ENCODE measurements at places on chromosomes 12 and 14.

DNA sequence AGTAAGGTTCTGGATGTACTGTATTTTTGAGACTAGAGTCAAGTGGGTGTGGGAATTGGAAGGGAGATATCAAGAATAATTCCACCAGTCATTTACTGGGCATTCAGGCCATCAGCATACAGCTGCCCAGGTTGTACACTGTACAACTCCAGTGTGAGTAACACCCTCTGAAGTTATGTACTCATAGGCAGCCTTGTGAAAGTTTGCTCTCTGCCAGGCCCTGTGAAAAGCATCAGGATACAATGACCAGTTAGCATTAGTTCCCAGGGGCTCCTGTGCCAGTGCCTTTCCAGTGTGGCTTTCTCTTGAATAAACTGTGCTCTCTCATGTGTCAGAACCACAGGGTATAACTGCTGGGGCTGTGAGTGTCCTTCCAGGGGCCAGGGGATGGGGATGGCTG, 89.7 kb downstream of the LGMN start:
- DNase-seq = no peak

- no peak for DNase-seq
Measured at GRCh38 chr12:76451528-76451927, 103.3 kb upstream of the BBS10 start.

- DNase-seq = peak; percentile 56
Measured at GRCh38 chr14:102795060-102795925, 18.0 kb downstream of the TRAF3 start.

GRCh38 chr12:53190108-53190729, 9.5 kb upstream of the CSAD start:
- peak; percentile 84 for DNase-seq

- DNase-seq = no peak
Measured at GRCh38 chr12:64566831-64567517, 43.3 kb upstream of the RASSF3 start.

- no peak for DNase-seq
Measured at GRCh38 chr12:56679883-56680575, 8.1 kb downstream of the PTGES3 start.

DNA sequence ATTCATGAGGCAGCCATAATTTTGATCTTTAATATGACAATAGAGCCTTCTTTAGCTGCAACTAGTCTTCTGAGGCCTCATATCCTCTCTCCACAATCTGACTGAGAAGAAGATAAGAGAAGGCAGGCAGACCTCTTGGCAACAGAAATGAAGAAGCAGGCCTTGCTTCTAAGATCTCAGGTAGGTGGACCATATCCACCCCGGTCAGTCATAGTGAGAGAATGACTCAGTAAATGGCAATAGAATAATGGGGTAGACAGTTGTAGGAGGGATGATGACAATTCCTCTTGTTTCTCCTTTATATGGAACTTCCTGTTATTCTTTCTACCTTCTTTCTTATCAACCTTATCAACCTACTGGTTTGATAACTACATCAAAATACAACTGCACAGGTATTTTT, 246.7 kb upstream of the G2E3 start:
- DNase-seq = no peak

- DNase-seq = no peak
Measured at GRCh38 chr14:73800970-73801515, 50.6 kb upstream of the PTGR2 start.

- no peak for DNase-seq
Measured at GRCh38 chr12:88985011-88985410, 367.3 kb downstream of the DUSP6 start.

DNA sequence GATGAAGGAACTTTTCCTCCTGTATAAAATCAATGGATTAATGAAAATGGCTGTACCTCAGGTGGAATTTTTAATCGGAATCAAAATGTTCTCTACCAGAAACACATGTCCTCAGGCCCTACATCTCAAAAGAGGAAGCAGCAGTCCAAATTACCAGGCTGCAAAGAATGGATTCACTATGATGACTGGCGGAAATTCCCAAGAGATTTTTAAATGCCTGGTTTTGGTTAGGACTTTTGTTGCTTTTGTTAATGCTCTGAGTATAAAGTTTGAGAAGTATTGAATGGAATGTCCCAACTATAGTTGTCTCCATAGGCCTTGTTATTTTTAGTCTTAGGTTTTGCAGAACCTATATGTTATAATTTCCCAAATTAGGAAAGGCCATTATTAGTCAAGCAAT, 11.2 kb upstream of the IFNG start:
- no peak for DNase-seq

- no peak for DNase-seq
Measured at GRCh38 chr14:62455446-62455845, 589.8 kb downstream of the KCNH5 start.

DNA sequence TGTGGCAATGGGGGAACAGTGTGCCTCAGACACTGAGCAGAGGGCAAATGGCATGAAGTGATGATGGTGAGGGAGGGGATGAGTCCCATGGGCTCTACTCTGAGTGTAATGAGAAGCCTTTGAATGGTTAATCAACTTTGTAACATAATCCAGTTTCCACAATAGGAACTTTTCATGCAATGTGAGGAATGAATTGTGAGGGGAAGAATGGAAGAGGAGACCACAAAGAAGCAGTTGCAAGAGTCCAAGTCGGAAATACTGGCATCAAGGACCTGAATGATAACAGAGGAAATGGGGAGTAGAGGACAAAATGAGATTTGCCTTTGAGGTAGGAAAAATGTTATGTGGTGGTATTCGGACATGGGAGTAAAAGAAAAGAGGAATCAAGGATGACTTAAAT, 476.9 kb upstream of the PRICKLE1 start:
- no peak for DNase-seq

DNA sequence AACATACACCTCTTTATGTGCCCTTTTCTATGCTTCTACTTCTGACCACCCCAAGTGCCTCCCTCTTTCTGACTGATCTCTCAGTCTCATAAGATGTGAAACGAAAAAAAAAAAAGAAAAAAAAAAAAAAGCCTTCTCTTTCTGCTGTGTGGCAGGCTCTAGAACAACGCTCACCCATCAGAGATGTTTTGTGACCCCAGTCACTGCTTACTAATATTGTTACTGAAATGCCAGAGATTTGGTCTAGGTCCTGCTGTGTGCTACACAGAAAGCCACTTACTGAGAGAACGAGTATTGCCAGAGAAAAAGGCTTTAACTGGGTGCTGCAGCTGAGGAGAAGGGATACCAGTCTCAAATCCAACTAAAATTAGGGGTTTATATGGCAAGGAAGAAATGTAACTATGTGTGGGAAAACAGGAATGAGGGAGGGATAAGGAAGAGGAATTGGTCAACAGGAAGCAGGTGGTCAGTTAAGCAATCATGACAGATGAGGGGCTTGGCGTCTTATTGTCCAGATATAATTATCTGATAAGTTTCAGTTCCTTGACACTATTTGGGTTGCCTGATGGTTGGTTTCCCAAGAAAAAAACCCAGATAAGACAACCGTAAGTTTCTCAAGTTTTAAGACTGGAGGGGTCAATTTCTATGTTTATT, 149.0 kb downstream of the NAV3 start:
- DNase-seq = no peak

- DNase-seq = no peak
Measured at GRCh38 chr12:510071-510825, 50.5 kb downstream of the B4GALNT3 start.

DNA sequence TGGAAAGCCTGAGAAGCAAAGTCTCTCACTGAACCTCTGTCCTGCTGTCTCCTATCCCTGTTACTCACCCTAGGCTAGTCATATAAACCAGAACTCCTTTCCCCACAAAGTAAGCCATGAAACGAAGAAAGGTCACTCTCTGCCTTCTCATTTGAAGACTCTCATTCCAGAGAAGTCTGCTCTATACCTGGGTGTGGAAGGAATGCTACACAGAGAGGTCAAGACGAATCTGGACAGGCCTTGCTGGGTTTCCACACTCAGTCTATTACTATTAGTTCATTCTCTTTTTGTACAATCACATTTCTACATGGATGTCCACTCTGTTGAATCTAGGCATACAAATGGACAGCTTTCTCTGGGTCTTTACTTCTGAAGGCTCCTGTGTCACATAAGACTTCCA, 2.4 kb upstream of the AEBP2 start:
- DNase-seq = no peak

DNA sequence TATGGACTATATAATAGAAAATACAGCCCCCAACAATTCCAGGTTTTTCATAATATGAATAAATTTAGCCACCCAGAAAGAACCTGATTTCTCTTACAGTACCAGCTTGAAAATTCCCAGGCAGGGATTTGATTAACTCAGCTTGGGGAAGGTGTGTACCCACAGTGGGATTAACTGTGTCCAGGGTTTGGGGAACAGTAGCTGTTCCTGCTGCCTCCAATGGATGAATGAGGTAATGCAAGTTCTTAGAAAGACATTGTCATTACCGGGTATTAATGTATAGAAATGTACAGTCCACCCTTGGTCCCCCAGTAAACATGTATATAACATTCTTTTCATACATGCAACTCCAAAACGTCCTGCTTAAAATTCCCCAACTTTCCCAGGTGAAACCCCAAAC, 115.6 kb downstream of the LRIG3 start:
- DNase-seq = no peak

DNA sequence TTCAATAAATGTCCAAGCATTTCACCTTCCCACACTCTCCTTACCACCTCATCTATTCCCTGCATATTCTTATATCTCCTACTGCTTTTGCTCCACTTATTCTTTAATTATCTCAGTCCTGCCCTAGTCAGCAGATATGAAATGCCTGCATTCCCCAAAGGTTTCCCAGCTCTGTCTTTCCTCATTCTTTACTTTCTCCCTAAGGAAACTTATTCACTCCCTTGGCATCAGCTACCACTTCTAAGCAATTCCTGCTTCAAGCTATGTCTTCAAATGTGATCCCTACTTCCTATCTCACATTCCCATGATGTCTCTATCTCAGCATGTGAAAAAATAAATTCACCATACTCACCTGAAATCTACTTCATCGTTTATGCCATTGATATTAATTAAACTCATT, 111.8 kb downstream of the CAPZA3 start:
- no peak for DNase-seq

GRCh38 chr12:19630536-19630935, 191.2 kb downstream of the AEBP2 start:
- DNase-seq = no peak

DNA sequence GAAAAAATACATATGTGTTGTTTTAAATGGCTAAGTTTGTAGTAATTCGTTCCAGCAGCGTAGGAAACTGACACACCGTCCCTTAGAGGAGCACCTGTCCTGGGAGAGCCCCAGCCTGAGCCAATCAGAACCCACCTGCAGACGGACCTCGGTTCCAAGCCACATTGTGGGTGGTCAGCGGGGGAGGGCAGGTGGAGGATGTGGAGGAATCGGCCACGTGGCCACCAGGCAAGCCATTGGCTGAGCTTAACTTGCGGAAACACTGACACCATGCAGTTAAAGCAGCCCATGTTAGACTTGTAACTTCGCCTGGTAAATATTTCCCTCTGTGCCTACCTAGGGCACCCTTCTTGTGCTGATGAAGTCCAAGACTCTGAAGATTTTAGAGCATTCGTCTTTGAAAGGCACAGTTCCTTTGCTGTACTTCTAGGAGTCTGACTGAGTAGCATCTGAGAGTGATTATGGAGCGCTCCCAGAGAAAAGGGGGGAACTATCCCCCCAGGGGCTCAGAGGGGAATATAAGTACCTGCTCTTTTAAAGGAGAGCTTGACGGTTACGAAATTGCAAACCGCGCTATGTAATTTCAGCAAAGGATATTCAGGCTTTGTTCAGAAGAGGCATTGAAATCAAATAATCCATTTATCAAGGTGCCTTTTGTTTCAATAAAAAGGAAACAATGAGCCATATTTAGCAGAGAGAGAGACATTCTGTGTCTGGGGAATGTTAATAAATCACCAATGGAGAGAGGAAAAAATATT, 135.7 kb downstream of the TMEM132C start:
- no peak for DNase-seq

GRCh38 chr12:55703288-55703687, 4.4 kb downstream of the ITGA7 start:
- DNase-seq = peak; percentile 65

Measured in Right ventricle myocardium superior (tissue), 1 donor.